Smooth muscle cell of trachea (primary cell): ENCODE measurements at places on chromosomes 4 and X. TPM values are rescaled to one million over a fixed set of nuclear protein-coding genes. Genes with fewer than 3 reads are reported as not detected.

The DOK7 gene
- 0.17 TPM in 1 of 2 replicates, not detected in the other for total RNA-seq

The SHISA3 gene
- 0.17 and 0.73 TPM in 2 replicates for total RNA-seq

The UGT2B15 gene
- not detected in 2 replicates for total RNA-seq

The ERCC6L gene
- 0.17 and 7.9 TPM in 2 replicates for total RNA-seq

The SLC2A9 gene
- total RNA-seq = 0.73 and 2.8 TPM in 2 replicates

The USP46 gene
- total RNA-seq = 14.6 and 15.0 TPM in 2 replicates

The CLCN3 gene
- 53.4 and 69.8 TPM in 2 replicates for total RNA-seq

The PIN4 gene
- 6.5 and 15.6 TPM in 2 replicates for total RNA-seq

The CPE gene
- 9.2 and 30.8 TPM in 2 replicates for total RNA-seq

The PAGE4 gene
- total RNA-seq = not detected in 2 replicates

The FDCSP gene
- not detected in 2 replicates for total RNA-seq

The GAB3 gene
- total RNA-seq = 6.5 and 7.3 TPM in 2 replicates

The CXCL8 gene
- 0.58 and 6.3 TPM in 2 replicates for total RNA-seq

The HTATSF1 gene
- total RNA-seq = 34.6 and 41.3 TPM in 2 replicates

The SYTL4 gene
- total RNA-seq = 3.1 and 8.6 TPM in 2 replicates
